ENCODE measurements at places on chromosomes 13 and 19.

GRCh38 chr13:103009051-103009840 is 57.0 kb downstream of the SLC10A2 start:
- H3K27me3 ChIP-seq = no peaks in the 10 kb centered on the region
- DNase-seq = no peak
- no peaks in the 10 kb centered on the region for H3K36me3 ChIP-seq
- H3K27ac ChIP-seq = no peak overlapping the region
- H3K4me1 ChIP-seq = no peaks in the 10 kb centered on the region

DNA sequence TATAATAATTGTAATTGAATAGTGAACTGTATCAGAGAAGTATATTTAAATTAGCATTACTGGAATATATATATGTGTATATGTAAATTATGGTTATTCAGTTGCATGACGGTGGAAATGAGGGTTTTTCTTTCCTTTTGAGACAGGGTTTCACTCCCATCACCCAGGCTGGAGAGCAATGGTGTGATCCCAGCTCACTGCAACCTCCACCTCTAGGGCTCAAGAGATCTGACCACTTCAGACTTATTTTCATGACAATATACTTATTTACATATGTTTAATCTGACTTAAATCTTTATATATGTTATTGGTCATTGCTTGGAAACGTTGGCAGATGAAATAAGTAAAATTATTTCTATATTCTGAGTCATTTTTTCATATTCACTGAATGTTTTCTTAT is 744.4 kb upstream of the PRR20A start:
- no peak for DNase-seq
- H3K4me3 ChIP-seq = no peak overlapping the region
- no peaks in the 10 kb centered on the region for H3K27me3 ChIP-seq
- H3K27ac ChIP-seq = no peak overlapping the region
- no peaks in the 10 kb centered on the region for H3K4me1 ChIP-seq

DNA sequence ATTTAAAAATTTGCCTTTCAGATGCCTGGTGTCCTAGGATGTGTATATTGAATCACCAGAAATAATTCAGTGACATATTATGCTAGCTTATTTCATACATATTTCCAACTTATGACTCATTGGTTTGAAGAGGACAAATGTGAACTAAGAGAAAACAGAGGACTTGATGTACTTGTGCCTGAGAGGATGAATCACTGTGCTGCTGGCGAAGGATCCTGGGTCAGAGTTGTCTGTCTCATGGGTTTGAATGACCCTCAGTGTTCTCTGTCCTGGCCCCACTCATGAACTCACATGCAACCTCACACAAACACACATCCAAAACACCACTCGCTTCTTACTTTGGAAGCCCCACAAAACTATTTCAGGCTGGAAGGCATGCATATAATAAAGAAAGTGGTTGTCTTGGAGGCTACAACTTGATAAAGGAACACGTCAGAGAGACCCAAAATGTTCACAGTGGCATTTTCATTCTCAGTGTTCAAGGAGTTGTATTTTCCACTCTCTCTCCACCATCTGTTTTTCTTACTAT is 129.0 kb upstream of the SPRY2 start:
- H3K27me3 ChIP-seq = no peaks in the 10 kb centered on the region
- H3K27ac ChIP-seq = no peak overlapping the region
- H3K4me1 ChIP-seq = no peaks in the 10 kb centered on the region
- peak; percentile 17 for DNase-seq

DNA sequence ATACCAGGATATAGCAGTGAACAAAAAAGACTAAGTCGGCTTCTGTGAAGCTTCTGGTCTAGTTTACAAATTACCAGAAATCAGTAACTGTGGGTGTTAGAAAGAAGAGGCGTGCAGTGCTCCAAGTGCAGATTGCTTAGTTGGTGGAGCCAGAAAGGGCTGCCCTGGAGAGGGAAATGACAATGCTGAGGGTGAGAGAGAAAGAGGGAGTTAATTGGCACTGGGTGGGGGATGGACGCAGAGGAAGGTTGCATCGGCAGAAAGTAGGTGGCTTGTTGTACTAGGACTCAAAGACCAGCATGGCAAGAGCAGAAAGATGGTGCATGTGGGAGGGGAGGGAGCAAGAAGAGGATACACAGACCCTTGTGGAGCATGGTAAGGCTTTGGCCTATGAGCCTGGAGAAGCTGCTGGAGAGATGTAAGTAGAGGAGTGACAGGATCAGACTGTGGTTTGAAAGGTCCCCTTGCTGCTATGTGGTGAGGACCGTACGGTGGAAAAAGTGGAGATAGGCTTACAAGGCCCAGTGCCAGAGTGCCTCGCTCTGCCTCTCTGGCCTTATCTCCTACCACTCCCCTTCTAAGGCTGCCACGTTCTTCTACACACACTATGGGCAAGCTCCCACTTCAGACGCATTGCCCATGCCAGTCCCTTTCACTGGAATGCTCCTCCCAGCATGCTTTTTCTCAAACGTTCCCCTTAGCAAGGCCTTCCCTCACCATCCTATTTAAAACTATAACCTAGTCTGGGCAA is 13.5 kb downstream of the SMG9 start:
- no peak overlapping the region for H3K4me3 ChIP-seq
- no peaks in the 10 kb centered on the region for H3K4me1 ChIP-seq
- no peak for DNase-seq
- H3K27me3 ChIP-seq = no peaks in the 10 kb centered on the region
- H3K27ac ChIP-seq = no peak overlapping the region

DNA sequence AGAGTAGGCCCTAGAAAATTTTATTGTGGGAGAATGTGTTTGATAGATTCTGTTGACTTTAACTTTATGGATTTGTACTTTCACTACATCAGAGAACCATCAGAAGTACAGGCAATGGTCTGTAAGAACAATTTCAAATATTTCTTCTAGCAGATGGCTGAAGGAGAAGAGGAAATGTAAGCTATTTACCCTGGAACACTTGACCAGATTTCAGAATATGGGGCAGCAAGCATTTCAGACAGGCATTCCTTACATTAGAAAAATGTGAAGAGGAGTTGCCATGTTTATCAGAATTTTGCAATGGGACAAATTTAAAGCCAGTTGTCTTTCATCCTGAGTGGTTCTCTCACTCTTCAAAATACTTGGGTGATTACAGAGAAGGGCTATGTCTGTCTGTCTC is 7.5 kb downstream of the FRY start:
- DNase-seq = no peak
- no peaks in the 10 kb centered on the region for H3K27me3 ChIP-seq
- H3K36me3 ChIP-seq = no peaks in the 10 kb centered on the region

GRCh38 chr13:60627071-60627686 is 230.2 kb downstream of the TDRD3 start:
- H3K27me3 ChIP-seq = no peaks in the 10 kb centered on the region
- no peak overlapping the region for H3K27ac ChIP-seq
- no peaks in the 10 kb centered on the region for H3K4me1 ChIP-seq
- H3K36me3 ChIP-seq = no peaks in the 10 kb centered on the region
- no peak overlapping the region for H3K4me3 ChIP-seq

DNA sequence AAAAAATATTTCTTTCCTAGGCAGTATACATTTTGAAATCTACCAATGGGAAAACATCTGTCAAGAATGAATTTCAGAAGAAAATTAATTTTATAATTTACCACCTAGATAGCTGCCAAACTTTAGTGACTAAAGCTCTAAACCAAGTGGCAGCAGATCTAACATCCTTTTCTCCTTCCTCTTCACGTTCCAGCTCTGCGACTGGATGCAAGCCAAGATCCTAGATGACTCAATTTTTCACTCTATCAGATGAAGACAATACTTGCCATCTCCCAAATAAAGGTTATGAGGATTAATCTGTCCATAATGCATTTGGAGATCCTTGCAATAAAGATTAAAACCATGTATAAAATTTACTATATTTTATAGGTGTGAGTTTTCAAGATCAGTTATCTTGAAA is 66.7 kb upstream of the MIR17HG start:
- H3K27ac ChIP-seq = no peak overlapping the region
- H3K4me1 ChIP-seq = no peaks in the 10 kb centered on the region
- DNase-seq = no peak

DNA sequence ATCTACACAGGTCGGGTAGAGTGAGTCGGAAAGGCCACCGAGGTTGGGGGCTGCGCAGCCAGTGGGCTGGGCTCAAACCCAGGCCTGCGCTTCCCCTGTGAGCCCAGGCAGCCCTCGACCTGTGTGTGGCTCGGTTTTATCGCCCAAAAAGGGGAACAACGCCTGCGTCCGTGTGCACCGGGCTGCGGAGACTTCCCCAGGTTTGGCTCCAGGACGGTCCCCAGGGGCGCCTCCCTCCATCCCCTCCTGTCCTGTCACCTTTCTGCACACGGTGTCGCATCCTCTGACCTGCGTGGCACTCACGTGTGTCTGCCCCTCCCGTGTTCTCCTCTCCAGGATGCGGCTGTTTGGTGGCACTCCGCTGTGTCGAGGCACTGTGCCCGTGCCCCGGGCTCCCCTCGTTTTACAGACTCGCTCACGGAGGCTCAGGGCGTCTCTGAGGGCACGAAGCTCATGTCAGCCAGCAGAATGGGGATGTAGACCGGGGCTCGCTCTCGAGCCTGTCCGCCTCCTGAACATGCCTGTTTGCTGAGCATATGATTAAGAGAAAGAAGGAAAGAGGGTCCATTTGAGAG is 25.9 kb downstream of the MCF2L start:
- peak; percentile 68 for DNase-seq
- no peaks in the 10 kb centered on the region for H3K36me3 ChIP-seq
- no peak overlapping the region for H3K4me3 ChIP-seq
- H3K4me1 ChIP-seq = no peaks in the 10 kb centered on the region
- H3K27me3 ChIP-seq = no peaks in the 10 kb centered on the region

- no peaks in the 10 kb centered on the region for H3K4me1 ChIP-seq
- H3K27me3 ChIP-seq = no peaks in the 10 kb centered on the region
Observed at GRCh38 chr13:30019648-30020626, 169.5 kb upstream of the UBL3 start.

GRCh38 chr19:45051929-45052579 is 13.2 kb downstream of the CLASRP start:
- peaks cover 22% of the 10 kb centered on the region for H3K4me1 ChIP-seq
- peaks cover 33% of the 10 kb centered on the region for H3K36me3 ChIP-seq
- no peak for DNase-seq
- no peak overlapping the region for H3K27ac ChIP-seq
- no peak overlapping the region for H3K4me3 ChIP-seq

GRCh38 chr13:106499113-106499512 is 36.3 kb downstream of the EFNB2 start:
- no peaks in the 10 kb centered on the region for H3K27me3 ChIP-seq
- no peak overlapping the region for H3K4me3 ChIP-seq
- no peaks in the 10 kb centered on the region for H3K36me3 ChIP-seq
- no peak for DNase-seq
- no peaks in the 10 kb centered on the region for H3K4me1 ChIP-seq
- no peak overlapping the region for H3K27ac ChIP-seq

- H3K4me3 ChIP-seq = no peak overlapping the region
- no peak overlapping the region for H3K27ac ChIP-seq
- no peaks in the 10 kb centered on the region for H3K27me3 ChIP-seq
- peaks cover 11% of the 10 kb centered on the region for H3K36me3 ChIP-seq
- DNase-seq = no peak
Observed at GRCh38 chr19:47142779-47143178, 12.1 kb downstream of the SAE1 start.

- H3K36me3 ChIP-seq = no peaks in the 10 kb centered on the region
- no peak overlapping the region for H3K27ac ChIP-seq
- no peaks in the 10 kb centered on the region for H3K27me3 ChIP-seq
- DNase-seq = no peak
Observed at GRCh38 chr13:60090574-60090973, 73.2 kb downstream of the DIAPH3 start.

- H3K36me3 ChIP-seq = no peaks in the 10 kb centered on the region
- H3K4me1 ChIP-seq = no peaks in the 10 kb centered on the region
- H3K27me3 ChIP-seq = no peaks in the 10 kb centered on the region
- H3K27ac ChIP-seq = no peak overlapping the region
- no peak for DNase-seq
Observed at GRCh38 chr13:20350819-20351218, 118.7 kb upstream of the GJB6 start.

DNA sequence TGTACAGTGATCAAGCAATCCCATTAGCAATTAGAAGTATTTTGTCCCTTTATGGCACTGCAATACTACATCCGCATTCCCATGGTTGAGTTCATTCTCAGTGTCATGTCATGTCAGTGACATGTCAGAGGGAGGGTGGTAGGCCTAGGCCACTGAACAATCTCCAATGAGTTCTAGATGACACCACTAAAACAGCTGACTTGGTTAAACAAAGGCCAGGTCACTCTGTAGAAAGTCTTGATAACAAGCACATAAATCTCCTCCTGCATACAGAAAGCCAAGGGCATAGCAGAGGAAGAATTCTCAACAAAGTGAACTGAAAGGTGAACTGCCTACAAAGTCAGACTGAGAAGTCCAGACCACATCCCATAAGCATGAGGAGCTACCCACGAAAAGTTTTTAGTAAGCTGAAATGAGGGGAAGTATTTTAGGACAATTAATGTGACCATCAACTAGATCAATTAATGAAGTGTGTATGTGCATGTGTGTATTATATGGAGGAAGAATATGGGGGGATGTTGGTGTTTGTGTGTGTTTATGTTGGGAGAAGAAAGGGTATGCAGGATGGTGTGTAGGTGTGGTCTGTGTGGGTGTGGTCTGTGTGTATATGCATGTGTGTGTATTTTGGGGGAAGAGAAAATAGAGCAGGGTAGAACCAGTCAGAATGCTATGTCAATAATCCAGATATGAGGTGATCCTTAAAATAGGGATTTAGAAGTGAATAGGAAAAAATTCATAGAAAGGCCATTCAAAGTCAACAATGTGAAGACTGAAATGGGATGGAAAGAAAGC is 67.7 kb downstream of the TBC1D4 start:
- no peak overlapping the region for H3K27ac ChIP-seq
- H3K27me3 ChIP-seq = no peaks in the 10 kb centered on the region
- H3K4me3 ChIP-seq = no peak overlapping the region
- no peaks in the 10 kb centered on the region for H3K36me3 ChIP-seq
- peaks cover 34% of the 10 kb centered on the region for H3K4me1 ChIP-seq

- H3K4me3 ChIP-seq = no peak overlapping the region
- no peaks in the 10 kb centered on the region for H3K27me3 ChIP-seq
- DNase-seq = no peak
- H3K4me1 ChIP-seq = peaks cover 13% of the 10 kb centered on the region
Observed at GRCh38 chr19:34320277-34320676, 44.7 kb upstream of the GPI start.

DNA sequence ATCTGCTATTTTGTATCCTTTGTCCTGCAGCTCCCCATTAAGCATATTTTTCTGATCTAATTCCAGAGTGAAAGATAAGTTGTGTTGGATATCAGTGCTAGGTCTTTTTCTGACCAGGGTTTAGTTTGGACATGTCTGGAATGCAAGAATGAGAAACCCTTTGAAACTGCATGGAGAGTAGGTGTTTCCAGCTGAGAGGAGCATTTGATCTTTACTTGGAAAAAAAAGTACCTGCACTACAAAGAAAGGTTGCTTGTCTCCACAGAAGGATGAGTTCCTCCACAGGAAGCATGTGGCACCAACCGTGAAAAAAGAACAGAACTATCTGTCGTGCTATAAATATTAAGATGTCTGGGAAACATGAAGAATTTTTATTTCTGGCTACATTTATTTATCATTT is 36.6 kb upstream of the MED4 start:
- no peaks in the 10 kb centered on the region for H3K36me3 ChIP-seq
- no peak for DNase-seq
- H3K4me3 ChIP-seq = no peak overlapping the region

Measured in pancreas (tissue), 10 donors.